ENCODE measurements at places on chromosomes 3 and 15. TPM values are rescaled to one million over a fixed set of nuclear protein-coding genes. Genes with fewer than 3 reads are reported as not detected.

Gene CPB1
- not detected for polyA plus RNA-seq

- no peak overlapping the region for H3K4me3 ChIP-seq
- H3K27me3 ChIP-seq, result no peaks in the 10 kb centered on the region
- no peak for DNase-seq
- H3K27ac ChIP-seq, result no peak overlapping the region
- peaks cover 14% of the 10 kb centered on the region for H3K4me1 ChIP-seq
Observed at GRCh38 chr3:134059035-134059601, 29.4 kb upstream of the SLCO2A1 start.

Gene ADGRG7
- not detected for polyA plus RNA-seq

- no peaks in the 10 kb centered on the region for H3K27me3 ChIP-seq
- DNase-seq, result no peak
- no peaks in the 10 kb centered on the region for H3K4me1 ChIP-seq
- no peak overlapping the region for H3K4me3 ChIP-seq
Observed at GRCh38 chr3:189833996-189834395, 202.8 kb downstream of the TP63 start.

Gene DOCK3
- 1.2 TPM for polyA plus RNA-seq

Gene GP5
- polyA plus RNA-seq, result not detected

Gene ZIC4
- polyA plus RNA-seq, result not detected

Gene ELL3
- polyA plus RNA-seq, result 0.84 TPM

- H3K27me3 ChIP-seq, result no peaks in the 10 kb centered on the region
- H3K36me3 ChIP-seq, result peaks cover 11% of the 10 kb centered on the region
- DNase-seq, result no peak
- peak overlapping the region; percentile 30 for H3K27ac ChIP-seq
Observed at GRCh38 chr3:128760881-128761280, 34.9 kb downstream of the RAB7A start.

Gene FBXO40
- 38.1 TPM for polyA plus RNA-seq

DNA sequence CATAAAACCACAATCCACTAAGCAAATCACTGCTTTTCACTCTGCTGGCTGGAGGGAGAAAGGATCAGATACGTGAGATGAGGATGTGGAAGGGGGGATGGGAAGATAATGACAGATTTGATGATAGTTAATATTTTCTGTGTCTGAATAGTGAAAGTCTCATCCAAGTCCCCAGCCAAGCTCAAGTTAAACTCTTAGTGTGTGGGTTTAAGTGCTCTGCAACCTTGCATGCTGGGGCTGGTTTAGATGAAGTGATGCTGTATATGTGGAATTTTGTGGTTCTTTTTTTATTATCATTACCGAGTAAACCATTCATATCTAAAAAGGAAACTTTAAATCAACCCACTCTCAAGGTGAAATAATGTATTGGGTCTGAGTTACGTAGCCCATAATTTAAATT, 111.0 kb downstream of the TPRG1 start:
- H3K4me1 ChIP-seq, result no peaks in the 10 kb centered on the region
- no peaks in the 10 kb centered on the region for H3K27me3 ChIP-seq
- H3K4me3 ChIP-seq, result no peak overlapping the region
- no peak for DNase-seq
- no peaks in the 10 kb centered on the region for H3K36me3 ChIP-seq

DNA sequence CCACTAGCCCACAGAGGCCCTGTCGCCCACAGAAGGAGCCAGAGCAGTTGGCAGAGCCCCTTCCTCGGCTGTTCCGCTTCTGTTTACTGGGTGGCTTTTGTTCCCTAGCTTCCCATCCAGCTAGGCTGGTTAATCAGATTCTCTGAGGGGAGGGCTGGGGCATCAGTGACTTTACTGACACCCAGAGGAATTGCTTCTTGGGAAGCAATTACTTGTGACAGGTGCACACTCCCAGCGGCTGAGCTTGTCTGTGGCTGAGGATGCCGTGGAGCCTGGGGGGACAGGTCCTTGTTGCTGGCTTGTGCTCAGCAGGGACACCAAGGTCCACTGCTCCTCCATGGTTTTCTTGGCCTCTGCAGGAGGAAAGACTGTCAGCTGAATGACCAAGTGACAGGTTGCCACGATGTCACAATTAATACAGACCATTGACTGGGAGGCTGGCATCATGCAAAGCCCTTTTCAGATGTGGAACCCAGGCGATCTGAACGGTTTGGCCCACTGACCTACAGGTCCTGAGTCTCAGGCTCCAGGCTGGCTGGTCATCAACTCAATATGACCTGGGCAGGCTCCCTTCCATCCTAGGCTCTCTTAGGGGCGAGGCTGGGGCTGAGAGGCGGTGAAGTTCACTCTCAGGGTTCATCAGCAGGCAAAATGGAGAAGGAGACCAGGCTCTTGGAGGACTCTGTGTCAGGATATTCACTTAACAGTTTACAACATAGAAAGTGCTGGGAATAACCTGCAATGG, 31.8 kb upstream of the SFMBT1 start:
- H3K27ac ChIP-seq, result no peak overlapping the region
- no peaks in the 10 kb centered on the region for H3K27me3 ChIP-seq
- H3K36me3 ChIP-seq, result peaks cover 11% of the 10 kb centered on the region
- H3K4me1 ChIP-seq, result peaks cover 9% of the 10 kb centered on the region
- DNase-seq, result no peak

Gene FETUB
- not detected for polyA plus RNA-seq

DNA sequence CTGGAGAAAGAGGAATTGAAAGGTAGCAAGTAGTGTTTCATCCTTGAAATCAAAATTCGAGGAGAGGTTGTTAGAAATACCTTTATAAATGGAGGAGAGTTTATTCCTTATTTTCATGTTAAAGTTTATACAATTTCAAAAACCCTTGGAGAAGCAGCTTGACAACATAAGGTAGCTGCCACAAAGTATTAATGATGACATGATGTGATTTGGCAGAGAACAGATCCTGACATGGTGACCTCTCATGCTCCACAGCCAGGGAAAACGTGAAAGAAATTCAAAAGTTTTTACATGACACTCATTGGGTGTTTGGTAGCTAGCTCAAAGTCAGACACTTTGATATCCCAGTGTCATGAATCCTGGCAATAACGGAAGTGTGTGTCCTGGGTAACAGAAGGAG, 320.8 kb downstream of the GBE1 start:
- no peak for DNase-seq
- no peak overlapping the region for H3K27ac ChIP-seq
- H3K36me3 ChIP-seq, result no peaks in the 10 kb centered on the region
- no peaks in the 10 kb centered on the region for H3K27me3 ChIP-seq

Gene TLR9
- polyA plus RNA-seq, result 0.06 TPM

DNA sequence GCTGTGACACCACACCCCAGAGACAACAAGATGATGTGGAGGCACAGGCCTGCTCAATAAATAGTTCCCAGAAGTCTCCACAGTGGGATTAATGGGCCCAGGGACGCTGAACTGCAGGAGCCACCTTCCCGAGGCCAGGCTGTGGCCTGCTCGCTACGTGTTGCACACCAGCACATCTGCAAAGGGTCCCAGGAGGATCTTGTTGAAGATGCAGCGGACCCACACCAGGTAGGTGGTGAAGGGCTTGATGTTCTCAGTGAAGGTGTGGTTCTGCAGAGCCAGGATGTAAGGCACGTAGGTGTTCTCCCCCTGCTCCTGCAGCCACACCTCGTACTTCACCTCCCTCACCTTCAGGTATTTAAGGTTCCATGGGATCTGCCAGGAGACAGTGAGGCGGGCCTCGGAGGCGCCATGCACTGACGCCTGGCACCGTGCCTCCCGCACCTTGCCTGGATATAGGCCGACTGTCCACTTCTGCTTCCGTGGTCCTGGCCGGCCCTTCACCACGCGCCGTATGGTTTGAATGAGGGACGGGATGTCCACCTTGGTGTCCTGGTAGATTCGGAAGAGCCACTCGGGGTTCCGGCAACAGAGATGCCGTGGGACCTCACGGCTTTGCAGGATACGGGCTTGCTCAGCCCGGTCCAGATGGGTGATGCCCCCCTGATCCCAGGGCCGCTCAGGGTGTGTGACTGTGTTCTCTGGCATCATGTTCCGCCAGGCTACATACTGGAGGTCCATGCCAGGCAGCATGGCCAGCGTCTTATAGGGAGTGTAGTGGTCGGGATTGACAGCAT, 26.1 kb downstream of the POMGNT2 start:
- no peak overlapping the region for H3K4me3 ChIP-seq
- no peak for DNase-seq
- H3K36me3 ChIP-seq, result peaks cover 26% of the 10 kb centered on the region
- no peak overlapping the region for H3K27ac ChIP-seq

GRCh38 chr3:71502066-71502625, 81.4 kb downstream of the FOXP1 start:
- H3K27me3 ChIP-seq, result no peaks in the 10 kb centered on the region
- no peak for DNase-seq
- H3K4me1 ChIP-seq, result peaks cover 29% of the 10 kb centered on the region
- H3K4me3 ChIP-seq, result no peak overlapping the region
- H3K36me3 ChIP-seq, result no peaks in the 10 kb centered on the region

DNA sequence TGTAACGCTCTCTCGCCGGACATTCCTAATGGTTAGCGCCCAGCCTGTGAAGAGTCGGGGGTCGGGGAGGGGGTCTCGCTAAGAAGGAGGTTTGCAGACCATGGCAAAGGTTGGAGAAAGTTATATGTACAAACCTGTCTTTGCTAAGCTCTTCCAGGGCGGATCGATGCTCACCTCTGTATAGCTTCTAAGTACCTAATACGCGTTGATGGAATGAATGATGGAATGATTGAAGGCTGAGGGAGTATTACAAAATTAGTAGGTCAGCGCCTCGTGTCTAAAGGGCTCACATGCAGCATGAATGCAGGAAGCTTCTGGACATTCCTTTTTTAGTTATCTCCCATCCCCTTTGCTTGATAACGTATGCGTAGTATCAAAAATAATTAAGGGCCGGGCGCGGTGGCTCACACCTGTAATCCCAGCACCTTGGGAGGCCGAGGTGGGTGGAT, 305 bp upstream of the KPNA1 start:
- peak overlapping the region; percentile 71 for H3K4me3 ChIP-seq
- no peak for DNase-seq
- no peaks in the 10 kb centered on the region for H3K27me3 ChIP-seq
- no peaks in the 10 kb centered on the region for H3K36me3 ChIP-seq
- H3K27ac ChIP-seq, result peak overlapping the region; percentile 99

DNA sequence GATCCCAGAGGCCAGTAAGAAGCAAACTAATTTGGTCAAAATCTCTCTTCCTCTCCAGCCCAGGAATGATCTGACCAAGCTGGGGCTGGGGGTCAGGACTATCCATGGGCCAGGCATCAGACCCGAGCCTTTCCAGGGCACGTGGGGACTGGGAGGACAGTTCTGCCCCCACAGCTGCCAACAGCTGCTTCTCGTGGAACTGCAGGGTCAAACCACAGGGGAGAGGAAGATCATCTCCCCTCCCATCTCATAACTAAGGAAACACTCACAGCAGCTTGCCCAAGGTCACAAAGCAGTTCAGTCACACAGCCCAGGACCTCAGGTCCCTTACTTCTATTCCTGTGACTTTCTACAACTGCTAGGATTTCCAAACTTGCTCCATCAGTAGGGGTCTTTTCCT, 47.1 kb downstream of the DAPK2 start:
- no peaks in the 10 kb centered on the region for H3K36me3 ChIP-seq
- H3K4me3 ChIP-seq, result no peak overlapping the region
- H3K27me3 ChIP-seq, result no peaks in the 10 kb centered on the region
- DNase-seq, result no peak

- DNase-seq, result no peak
- H3K4me1 ChIP-seq, result peaks cover 3% of the 10 kb centered on the region
- no peaks in the 10 kb centered on the region for H3K36me3 ChIP-seq
- no peaks in the 10 kb centered on the region for H3K27me3 ChIP-seq
Observed at GRCh38 chr15:87563869-87564268, 692.7 kb downstream of the NTRK3 start.

Gene LRRIQ4
- not detected for polyA plus RNA-seq

DNA sequence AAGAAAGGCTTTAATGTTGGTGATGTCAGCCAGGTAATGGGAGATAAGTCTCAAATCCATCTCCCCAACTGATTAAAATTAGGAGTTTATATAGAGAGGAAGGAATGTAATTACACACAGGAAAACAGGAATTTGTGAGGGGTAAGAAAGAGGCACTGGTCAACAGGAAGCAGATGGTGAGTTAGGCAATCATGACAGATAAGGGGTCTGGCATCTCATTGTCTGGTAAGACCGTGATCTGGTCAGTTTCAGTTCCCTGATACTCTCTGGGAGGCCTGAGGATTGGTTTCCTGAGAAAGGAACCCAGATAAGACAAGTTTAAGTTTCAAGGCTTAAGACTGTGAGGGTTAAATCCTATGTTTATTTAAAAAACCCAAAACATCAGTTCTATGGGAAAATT, 414.7 kb upstream of the ARRDC4 start:
- no peaks in the 10 kb centered on the region for H3K4me1 ChIP-seq
- H3K36me3 ChIP-seq, result no peaks in the 10 kb centered on the region
- no peak overlapping the region for H3K27ac ChIP-seq
- no peak overlapping the region for H3K4me3 ChIP-seq
- no peaks in the 10 kb centered on the region for H3K27me3 ChIP-seq
- no peak for DNase-seq

Gene DAPK2
- 33.0 TPM for polyA plus RNA-seq

DNA sequence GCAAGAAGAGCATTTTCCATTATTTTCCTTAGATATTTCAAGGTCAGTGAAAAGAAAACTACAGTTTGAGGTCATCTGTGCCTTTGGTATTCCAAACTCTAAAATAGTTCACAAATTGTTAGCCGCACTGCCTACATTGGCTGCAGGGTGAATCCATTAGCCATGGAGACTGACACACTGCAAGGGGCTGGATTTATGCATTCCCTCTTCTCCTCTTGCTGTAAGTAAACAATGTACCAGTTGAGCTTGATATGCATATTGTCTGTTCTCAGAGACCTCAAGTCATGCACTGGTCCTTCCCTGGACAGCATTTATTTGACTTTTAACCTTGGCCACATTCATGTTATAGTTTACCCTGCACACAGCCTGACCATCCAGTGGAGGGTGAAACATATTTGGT, 50.2 kb upstream of the TNFSF10 start:
- H3K4me3 ChIP-seq, result no peak overlapping the region
- no peak for DNase-seq
- H3K4me1 ChIP-seq, result peaks cover 23% of the 10 kb centered on the region
- H3K36me3 ChIP-seq, result no peaks in the 10 kb centered on the region
- no peak overlapping the region for H3K27ac ChIP-seq

DNA sequence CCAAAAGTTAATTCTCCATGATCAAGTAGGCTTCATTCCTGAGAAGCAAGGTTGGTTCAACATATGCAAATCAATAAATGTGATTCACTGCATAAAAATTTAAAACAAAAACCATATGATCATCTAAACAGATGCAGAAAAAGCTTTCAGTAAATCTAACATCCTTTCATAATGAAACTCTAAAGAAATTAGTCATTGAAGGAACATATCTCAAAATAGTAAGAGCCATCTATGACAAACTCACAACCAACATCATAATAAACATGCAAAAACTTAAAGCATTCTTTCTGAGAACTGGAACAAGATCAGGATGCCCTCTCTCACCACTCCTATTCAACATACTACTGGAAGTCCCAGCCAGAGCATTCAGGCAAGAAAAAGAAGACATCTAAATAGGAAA, 254.1 kb downstream of the AGBL1 start:
- H3K27ac ChIP-seq, result no peak overlapping the region
- DNase-seq, result no peak
- no peaks in the 10 kb centered on the region for H3K4me1 ChIP-seq
- no peak overlapping the region for H3K4me3 ChIP-seq
- H3K27me3 ChIP-seq, result peaks cover under 1% of the 10 kb centered on the region
- no peaks in the 10 kb centered on the region for H3K36me3 ChIP-seq

- H3K27me3 ChIP-seq, result no peaks in the 10 kb centered on the region
- no peak overlapping the region for H3K27ac ChIP-seq
- no peaks in the 10 kb centered on the region for H3K4me1 ChIP-seq
- no peak overlapping the region for H3K4me3 ChIP-seq
- DNase-seq, result no peak
- no peaks in the 10 kb centered on the region for H3K36me3 ChIP-seq
Observed at GRCh38 chr3:153146191-153147053, 15.6 kb upstream of the RAP2B start.

GRCh38 chr15:98565566-98565965, 82.8 kb upstream of the IGF1R start:
- peaks cover 41% of the 10 kb centered on the region for H3K27me3 ChIP-seq
- DNase-seq, result no peak
- H3K27ac ChIP-seq, result no peak overlapping the region
- no peaks in the 10 kb centered on the region for H3K4me1 ChIP-seq
- H3K36me3 ChIP-seq, result no peaks in the 10 kb centered on the region

Data from heart right ventricle (tissue), 16 donors.